ENCODE measurements at places on chromosomes 13 and 19. TPM values are rescaled to one million over a fixed set of nuclear protein-coding genes. Genes with fewer than 3 reads are reported as not detected.

RDH8 gene
- total RNA-seq, result not detected

IL17D gene
- 1.8 TPM for total RNA-seq

PSG6 gene
- not detected for total RNA-seq

NCAN gene
- total RNA-seq, result 0.03 TPM

JSRP1 gene
- not detected for total RNA-seq

LGI4 gene
- not detected for total RNA-seq

WDR87 gene
- not detected for total RNA-seq

CAMSAP3 gene
- not detected for total RNA-seq

SOX21 gene
- 0.30 TPM for total RNA-seq

ZNF506 gene
- 1.8 TPM for total RNA-seq

CALR3 gene
- not detected for total RNA-seq

PVR gene
- total RNA-seq, result 110 TPM

FGF21 gene
- not detected for total RNA-seq

SNAPC2 gene
- 42.4 TPM for total RNA-seq

ZNF541 gene
- total RNA-seq, result not detected

OR7A5 gene
- not detected for total RNA-seq

ZNF667 gene
- total RNA-seq, result 0.06 TPM

IGFL3 gene
- 1.7 TPM for total RNA-seq

KCTD4 gene
- total RNA-seq, result 0.07 TPM

CEBPA gene
- total RNA-seq, result 1.7 TPM

PSG2 gene
- total RNA-seq, result not detected

ANGPTL8 gene
- total RNA-seq, result not detected

TEAD2 gene
- 6.5 TPM for total RNA-seq

EXOSC5 gene
- total RNA-seq, result 72.5 TPM

HIPK4 gene
- total RNA-seq, result not detected

PCDH20 gene
- total RNA-seq, result 1.0 TPM

GEMIN7 gene
- total RNA-seq, result 59.2 TPM

DIRAS1 gene
- total RNA-seq, result not detected

NTF4 gene
- total RNA-seq, result not detected

NALCN gene
- 3.3 TPM for total RNA-seq

FFAR2 gene
- not detected for total RNA-seq

MATK gene
- total RNA-seq, result not detected

CRLF1 gene
- total RNA-seq, result 1.1 TPM

HTR2A gene
- total RNA-seq, result not detected

ELAVL3 gene
- total RNA-seq, result not detected

LILRA1 gene
- total RNA-seq, result not detected

RGS9BP gene
- total RNA-seq, result 1.9 TPM

SPATA13 gene
- 7.7 TPM for total RNA-seq

CYP2A6 gene
- total RNA-seq, result not detected

SULT2B1 gene
- total RNA-seq, result not detected

F2RL3 gene
- not detected for total RNA-seq

All from HT1080 (cell line).